ENCODE measurements at places on chromosomes 3 and 15. TPM values are rescaled to one million over a fixed set of nuclear protein-coding genes. Genes with fewer than 3 reads are reported as not detected.

CLDN16 gene
- polyA plus RNA-seq, result 31.9 TPM

DNA sequence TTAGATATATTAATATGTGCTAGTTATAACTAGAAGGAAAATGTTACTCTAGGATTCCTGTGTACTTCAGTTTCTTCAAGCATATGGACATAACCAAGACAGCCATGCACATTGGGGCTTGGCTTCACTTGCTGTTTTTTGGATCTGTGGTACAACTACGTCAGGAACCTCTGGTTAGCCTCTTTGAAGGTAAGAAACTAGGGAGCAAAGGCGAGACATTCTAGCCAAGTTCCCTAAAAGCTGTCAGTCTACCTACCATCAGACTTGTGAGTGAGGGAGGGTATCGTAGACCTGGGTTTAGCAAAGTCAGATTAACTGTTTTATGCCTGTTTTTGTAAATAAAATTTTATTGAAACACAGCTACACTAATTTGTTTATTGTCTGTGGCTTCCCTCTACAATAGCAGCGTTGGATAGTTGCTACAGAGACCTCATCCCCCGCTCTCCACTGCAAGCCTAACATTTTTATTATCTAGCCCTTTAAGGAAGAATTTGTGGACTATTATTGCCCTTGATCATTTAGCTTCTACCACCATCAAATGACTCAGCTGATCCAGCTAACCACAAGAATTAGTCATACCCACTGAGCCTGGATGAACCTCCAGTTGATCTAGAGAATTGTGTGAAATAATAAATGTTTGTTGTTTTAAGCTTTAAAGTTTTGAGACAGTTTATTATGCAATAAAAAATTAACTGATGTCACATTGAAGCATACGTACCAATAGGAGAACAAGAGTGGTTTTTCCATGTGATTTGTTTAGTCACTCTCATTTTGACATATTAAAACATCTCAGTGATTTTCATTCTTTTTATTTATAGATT is 58.1 kb downstream of the RSRC1 start:
- DNase-seq, result no peak

GRCh38 chr3:171374661-171375285 is 85.4 kb downstream of the TNIK start:
- DNase-seq, result no peak

CFAP161 gene
- polyA plus RNA-seq, result 0.59 TPM

DNA sequence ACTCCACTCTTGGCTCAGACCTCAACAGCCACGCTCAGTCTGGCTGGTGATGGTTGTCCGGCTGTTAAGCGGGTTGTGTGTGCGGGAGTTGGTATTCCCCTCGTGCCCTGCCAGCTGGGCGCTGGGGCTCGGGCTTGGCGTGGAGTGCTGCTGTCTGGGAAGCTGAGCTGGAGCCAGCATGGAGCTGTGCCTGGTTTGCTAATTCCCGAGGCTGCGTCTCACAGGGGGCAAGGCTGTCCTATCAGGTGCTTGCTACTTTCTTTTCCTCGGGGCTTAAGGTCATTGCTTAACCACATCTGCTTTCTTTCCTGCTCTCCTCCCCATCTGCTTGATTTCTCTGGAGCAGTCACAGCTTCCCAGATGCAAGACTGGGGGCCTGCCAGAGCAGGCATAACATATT is 29.9 kb downstream of the PDIA5 start:
- DNase-seq, result no peak

GRCh38 chr3:173688216-173688842 is 290.8 kb downstream of the NLGN1 start:
- DNase-seq, result no peak

NKTR gene
- polyA plus RNA-seq, result 98.7 TPM

POLR2H gene
- 87.2 TPM for polyA plus RNA-seq

ISL2 gene
- not detected for polyA plus RNA-seq

DNA sequence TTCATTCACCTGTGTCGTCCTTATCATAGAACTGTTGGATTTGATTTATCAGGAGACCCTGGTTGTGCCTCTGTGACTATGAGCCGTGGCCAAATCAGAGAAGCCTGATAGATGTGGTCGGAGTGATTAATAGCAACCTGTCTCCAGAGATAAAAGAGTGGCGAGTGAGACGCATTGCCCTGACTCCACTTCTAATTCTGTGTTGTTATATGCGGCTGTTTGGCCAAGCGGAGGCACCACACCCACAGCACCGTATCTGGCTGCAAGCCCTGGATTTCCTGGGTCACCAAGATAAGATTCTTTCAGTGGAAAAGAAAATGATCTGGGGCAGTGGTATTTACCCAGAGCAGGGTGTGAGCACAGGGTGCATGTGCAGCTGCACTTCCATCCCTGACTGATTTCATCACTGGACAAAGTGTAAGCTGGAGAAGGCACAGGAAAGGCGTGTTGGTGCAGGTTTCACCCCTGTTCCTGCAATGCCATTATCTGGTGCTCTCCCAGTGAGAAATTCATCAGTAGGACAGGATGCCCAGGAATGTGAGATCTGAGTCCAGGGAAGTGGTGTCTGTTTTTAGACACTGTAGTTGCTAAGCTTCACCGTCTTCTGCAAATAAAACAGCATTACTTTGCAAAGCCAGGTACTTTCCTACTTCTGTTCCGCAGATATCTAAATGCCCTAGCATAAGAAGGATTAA is 84.6 kb downstream of the CD47 start:
- DNase-seq, result no peak

DNA sequence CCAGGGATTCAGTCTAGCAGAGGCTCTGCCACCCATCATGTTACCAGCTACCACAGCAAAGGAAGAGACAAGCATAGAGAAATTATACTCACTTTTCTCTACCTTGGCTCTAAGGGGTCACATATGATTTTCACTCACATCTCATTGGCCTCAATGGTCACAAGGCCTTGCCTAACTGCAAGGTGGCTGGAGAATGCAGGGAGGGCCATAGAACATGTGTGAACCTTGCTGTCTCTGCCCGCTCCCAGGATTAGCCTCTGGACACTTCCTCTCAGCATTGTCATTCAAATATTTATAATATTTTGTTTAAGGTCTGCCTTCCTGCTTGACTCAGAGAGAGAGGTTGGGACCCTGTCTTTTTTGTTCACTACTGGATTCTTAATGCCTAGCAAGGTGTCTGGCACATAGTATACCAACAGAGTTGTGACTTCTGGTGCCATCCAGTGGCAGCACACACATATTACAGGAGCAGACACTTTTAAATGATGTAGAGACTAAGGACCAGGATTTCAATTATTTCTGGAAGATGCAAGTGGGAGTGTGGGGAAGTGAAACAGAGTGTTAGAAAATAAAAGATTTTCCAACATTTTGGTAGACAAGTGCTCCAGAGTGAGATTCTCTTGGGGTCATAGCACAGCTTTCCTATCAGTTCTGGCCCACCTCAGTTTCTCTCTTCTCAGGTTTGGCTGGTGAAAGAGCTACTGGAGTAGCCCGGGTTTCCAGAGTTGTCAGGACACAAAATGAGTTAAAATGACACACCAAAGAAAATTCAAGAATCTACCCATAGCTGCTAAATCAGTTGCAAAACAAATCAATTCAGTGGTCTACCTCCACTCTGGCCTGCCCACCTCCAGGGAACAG is 119.0 kb upstream of the RASGRP1 start:
- DNase-seq, result no peak

- DNase-seq, result no peak
These were observed 3.2 kb upstream of the PGPEP1L start for GRCh38 chr15:99010768-99011167.

DNA sequence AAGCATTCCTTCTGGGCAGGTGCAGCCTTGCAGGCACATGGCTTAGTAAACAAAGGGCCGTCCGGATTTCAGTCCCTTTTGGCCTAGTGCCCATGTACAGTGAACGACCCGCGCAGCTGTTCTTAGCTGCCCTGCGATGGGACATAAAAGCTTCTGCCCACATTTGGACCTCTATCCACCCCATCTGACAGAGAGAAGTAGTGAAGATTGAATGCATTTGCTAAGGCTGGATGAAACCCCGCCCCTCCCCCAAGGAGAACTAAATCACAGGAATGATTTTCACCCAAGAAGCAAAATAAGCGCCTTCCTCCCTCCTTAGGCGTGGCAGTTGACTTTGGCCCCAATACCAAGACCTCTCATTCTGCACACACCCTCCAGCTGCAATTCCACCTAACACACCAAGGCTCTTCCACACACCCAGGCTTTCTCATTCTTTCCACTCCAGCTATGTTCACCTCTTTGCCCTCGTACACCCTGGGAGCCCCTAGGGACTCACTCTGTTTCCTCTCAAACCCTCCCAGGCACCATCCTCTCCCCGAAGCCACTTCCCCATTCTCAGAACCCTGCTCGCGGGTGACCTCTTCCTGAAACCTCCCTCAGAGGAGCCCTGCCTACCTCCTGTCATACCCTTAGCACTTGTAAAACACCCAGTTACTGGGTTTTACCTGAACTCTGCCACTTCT is 14.1 kb upstream of the HRH1 start:
- DNase-seq, result no peak

- peak; percentile 55 for DNase-seq
These were observed at the start of gene BOC for GRCh38 chr3:113211330-113212149. TSS of gene BOC (plus strand) at chr3:113211557. CDS start at chr3:113249803, 38,246 bp downstream.

WDR48 gene
- polyA plus RNA-seq, result 90.7 TPM

- no peak for DNase-seq
These were observed 9.5 kb downstream of the SLC51A start for GRCh38 chr3:196225763-196226364.

DNA sequence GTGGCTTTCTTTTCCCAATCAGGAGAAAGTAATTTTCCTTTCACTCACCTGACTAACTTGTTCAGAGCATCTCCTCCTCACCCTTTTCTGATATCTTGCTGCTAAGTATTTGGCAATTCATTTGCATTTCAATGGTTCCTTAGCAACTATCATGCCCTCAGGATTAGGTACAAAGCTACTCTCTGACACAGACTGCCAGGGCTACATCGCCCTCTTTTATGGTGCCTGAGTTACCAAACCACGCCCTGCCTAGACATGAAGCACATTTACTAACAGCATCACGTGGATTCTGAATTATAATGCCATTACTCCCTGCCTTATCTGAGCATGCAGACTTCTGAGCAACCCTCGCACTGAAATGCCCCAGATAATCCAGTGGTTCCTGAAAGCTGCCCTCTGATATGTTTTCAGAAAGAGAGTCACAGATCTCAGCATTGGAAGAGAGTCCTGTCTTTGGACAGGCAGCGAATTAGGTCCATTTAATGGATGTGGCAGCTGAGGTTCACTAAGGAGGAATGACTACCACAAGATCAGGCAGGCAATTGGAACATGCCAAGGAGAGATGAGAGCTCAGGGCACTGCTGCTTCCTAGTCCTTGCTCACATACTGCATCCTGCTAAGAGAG is 14.5 kb downstream of the EPHB1 start:
- no peak for DNase-seq

DNA sequence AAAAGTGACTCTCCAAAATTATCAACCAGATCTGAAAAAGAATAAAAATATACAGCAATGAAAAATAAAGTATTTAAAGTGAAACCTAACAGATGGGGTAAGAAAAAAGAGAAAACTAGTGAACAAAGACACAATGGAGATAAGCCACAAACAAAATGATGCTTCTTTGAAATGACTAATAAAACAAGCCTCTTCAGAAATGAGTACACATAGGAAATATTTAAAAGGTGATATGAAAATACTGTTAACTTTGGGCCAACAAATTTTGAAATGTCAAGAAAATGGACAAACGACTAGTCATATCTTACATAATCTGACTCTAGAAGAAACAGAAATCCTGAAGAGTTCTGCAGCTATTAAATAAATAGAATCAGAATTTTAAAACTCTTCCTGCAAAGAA is 164.2 kb downstream of the ERC2 start:
- no peak for DNase-seq

GRCh38 chr3:111616417-111617105 is 21.4 kb upstream of the ZBED2 start:
- no peak for DNase-seq

DNA sequence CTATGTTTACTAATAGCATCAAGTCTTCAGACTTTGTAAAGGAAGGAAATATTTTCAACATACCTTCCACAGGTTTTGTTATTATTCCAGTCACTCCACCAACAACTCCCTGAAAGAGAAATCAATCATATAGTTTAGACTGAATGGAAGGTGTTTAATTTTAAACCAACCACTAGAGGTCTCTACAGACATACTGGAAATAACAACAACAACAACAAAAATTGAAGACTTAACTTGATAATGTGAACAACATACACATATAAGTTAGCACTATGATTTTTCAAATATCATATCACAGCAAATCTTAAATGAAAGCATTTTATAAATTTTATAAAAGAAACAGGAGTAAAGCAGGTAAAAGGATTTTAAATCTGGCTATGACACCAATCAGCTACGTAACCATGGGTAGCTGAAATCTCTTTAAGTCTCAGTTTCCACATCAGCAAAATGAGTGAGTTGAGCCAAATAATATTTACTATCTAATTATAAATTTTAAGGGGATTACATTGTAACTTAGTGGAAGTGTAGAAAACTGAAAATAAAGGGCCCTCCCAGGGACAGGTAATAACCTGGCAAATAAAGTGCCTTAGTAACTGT is 188.2 kb downstream of the VPS13C start:
- DNase-seq, result peak; percentile 3

GRCh38 chr3:123008840-123009239 is 18.7 kb downstream of the SEMA5B start:
- DNase-seq, result no peak

DNA sequence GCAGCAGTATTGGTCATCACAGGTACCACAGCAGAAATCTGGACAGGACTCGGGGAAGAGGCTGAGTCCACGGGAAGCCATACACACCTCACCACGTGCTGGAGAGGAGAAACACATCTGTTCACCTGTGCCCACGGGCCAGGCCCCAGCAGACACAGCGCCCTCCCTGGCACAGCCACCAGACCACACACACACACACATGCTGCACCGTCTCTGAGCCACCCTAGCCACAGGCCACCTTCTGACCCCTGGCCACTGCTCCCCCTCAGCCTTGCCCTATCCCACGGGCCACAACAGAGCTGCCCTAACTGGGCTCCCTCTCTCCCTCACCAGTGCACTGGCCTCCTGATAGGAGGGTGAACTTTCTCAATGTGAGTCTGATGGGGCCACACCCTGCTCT is 2.8 kb downstream of the SHISA5 start:
- no peak for DNase-seq

- DNase-seq, result no peak
These were observed 41.4 kb upstream of the VEPH1 start for GRCh38 chr3:157544501-157545130.

- DNase-seq, result no peak
These were observed 2.2 kb downstream of the ABHD5 start for GRCh38 chr3:43692971-43693370.

MORC1 gene
- polyA plus RNA-seq, result 0.59 TPM

- DNase-seq, result no peak
These were observed 37.6 kb upstream of the EPHB3 start for GRCh38 chr3:184523825-184524615.

DUOXA1 gene
- polyA plus RNA-seq, result 0.56 TPM

- DNase-seq, result no peak
These were observed 1.8 kb downstream of the CXCR6 start for GRCh38 chr3:45944830-45945620.

ADAMTSL3 gene
- polyA plus RNA-seq, result 5.3 TPM

DNA sequence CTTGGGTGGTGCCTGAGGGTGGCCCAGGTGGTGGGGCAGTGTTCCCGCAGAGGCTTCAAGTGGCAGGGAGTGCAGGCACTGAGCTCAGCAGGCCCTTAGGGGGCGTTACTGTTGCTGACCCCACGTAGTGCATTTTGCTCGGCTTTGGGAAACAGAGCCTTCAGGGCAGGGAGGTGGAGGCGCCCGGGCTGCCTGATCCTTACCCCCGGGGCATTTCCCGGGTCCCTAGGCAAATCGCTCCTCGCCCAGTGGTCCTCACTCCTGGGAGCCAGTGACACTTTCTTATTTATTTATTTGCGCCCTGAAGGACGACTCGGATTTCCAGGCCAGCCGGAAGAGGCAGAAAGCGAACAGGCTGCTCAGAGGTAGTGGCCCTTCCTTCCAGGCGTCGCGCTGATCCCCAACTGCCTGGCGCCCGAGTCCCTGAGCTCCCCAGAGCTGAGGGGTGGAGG is 10.1 kb upstream of the FOXB1 start:
- DNase-seq, result no peak
